ENCODE measurements at places on chromosomes 1 and 21.

GRCh38 chr1:54795841-54796468 lies 5.2 kb downstream of the TTC22 start:
- DNase-seq, result no peak

DNA sequence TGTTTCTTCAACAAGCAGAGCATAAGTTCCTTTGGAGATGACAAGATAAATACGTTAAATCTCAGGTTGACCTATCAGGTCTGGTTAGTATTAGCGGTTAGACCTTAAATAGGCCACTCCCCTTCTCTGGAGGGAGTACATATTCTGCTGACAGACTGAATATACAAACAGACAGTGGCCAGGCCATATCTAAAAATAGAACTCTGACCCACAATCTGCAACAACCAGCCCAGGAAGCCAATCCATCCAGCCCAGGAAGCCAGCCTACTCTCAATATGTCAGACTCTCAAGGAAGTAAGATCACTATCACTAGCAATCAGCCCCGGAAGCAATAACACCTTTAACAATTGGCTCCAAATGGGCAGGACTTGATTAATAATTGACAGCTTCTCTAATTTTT lies 6.7 kb downstream of the IL20 start:
- DNase-seq, result no peak

GRCh38 chr1:9705337-9706093 lies 54.0 kb downstream of the PIK3CD start:
- peak; percentile 12 for DNase-seq

GRCh38 chr21:35829067-35829466 lies 231.3 kb downstream of the SETD4 start:
- no peak for DNase-seq

GRCh38 chr1:106366627-106367319 lies 689.7 kb upstream of the PRMT6 start:
- DNase-seq, result no peak

DNA sequence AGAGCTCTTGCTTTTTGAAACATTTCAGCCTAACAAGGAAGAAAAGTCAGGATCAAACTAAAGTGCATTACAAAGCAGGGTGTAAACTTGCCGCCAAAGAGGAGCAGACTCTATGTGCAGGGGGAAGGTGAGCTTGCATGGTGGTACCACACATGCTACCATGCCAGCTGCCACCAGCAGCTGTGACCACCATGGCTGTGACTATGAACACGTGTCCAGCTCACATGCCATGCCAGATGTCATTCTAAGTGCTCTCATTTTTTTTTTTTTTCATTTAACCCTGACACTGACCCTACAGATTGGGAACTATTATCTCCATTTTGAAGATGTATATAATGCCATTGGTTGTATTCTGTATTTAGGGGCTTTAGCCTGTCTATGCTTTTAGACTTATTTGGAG lies 79.0 kb downstream of the PCP4 start:
- no peak for DNase-seq

Data from SW 1271 (cell line).